ENCODE measurements at places on chromosomes 4 and X.
A peak's percentile ranks its signal among the peaks of the same experiment; 100 is the strongest.

- no peak for DNase-seq
Observed at GRCh38 chrX:110692866-110693265, 102.8 kb downstream of the CHRDL1 start.

GRCh38 chr4:112279025-112279881 lies 6.5 kb downstream of the TIFA start:
- no peak for DNase-seq

GRCh38 chr4:98314791-98315565 lies 53.8 kb downstream of the RAP1GDS1 start:
- no peak for DNase-seq

DNA sequence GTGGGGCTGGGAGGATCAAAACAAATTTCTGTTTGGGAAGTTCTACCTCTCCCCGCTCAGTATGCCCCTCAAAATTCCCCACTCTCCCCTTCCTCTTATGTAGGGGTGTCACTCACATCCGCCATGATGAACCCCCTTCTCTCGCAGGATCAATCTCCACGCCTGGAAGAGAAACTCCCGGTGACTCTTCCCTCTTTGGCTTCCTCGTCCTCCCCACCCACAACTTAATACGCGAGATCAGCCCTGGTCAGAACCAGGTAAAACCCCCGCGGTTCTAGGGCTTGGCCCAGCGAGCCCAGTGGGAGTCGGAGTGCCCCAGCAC lies 427 bp downstream of the LAMTOR3 start:
- no peak for DNase-seq

GRCh38 chrX:100812216-100813158 lies 7.7 kb upstream of the CSTF2 start:
- no peak for DNase-seq

- no peak for DNase-seq
Observed at GRCh38 chr4:102612210-102612609, 111.1 kb downstream of the NFKB1 start.

DNA sequence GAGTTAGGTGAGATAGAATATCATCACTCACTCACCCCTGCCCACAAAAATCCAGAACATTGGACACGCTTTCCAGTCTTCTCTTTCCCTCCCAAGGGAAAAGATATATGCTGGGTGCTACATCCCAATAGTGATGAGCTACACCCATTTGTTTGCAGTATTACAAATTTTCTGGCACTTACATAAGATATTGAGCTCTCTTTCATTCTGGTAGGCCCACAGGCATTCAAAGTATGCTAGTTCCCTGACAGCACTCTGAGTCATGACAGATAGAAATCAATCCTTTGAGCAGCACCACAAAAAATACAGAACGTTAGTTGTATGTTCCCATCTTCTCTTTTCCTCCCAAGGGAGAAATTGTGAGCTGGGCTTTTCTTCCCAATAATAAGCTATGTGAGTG lies 477.6 kb upstream of the GRID2 start:
- DNase-seq, result no peak

DNA sequence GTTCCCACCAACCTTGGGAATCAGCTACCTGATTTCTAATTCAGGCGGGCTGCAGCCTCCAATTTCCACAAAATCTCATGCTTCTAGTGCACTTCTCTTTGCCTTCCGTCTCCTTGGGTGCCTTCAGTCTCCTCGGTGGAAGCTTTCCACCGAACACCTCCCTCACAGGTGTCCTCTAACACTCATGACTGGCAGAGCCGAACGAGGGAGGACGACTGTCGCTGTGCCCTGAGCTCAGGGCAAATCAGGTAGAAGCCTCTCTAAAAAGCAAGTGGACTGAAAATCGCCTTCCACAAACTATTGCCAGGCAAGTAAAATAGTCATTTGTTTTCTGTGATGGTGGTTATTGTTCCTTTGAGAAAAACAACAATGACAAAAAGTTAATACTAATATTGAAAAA lies 176.1 kb upstream of the PPARGC1A start:
- DNase-seq, result no peak

GRCh38 chr4:7073526-7074390 lies 5.9 kb upstream of the GRPEL1 start:
- DNase-seq, result no peak

- DNase-seq, result no peak
Observed at GRCh38 chrX:149837639-149838038, 43.3 kb upstream of the MAGEA8 start.

GRCh38 chrX:78595901-78596502 lies 63.1 kb downstream of the RTL3 start:
- no peak for DNase-seq

GRCh38 chr4:1410491-1411325 lies 4.5 kb upstream of the NKX1-1 start:
- DNase-seq, result no peak

DNA sequence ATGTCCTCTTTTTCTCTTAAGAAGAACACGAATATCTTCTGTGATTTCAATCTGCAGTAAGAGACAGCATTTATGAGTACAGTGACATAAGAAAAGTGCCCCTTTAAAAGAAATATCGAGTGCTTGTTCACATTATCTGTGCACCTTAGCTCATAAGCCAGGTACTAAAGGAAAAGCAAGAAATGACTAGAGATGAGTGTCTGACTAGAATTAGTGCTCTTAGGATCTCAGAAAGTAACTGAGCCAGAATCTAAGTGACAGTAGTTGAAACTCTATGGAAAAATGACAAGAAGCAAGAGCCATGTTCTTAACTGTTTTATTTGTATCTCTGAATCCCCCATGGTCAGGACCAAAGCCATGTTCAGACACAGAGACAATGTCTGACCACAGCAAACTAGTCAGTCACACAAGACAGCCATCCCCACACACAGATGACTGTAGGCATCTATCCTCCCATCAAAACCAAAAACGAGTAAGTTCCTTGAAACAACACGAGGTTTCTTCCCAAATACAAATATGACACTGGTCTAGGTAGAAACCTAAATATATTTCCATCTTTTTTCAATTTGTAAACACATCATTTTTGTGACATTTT lies 36.8 kb downstream of the ACSL4 start:
- no peak for DNase-seq

GRCh38 chrX:136256026-136256425 lies 4.8 kb upstream of the MAP7D3 start:
- no peak for DNase-seq

DNA sequence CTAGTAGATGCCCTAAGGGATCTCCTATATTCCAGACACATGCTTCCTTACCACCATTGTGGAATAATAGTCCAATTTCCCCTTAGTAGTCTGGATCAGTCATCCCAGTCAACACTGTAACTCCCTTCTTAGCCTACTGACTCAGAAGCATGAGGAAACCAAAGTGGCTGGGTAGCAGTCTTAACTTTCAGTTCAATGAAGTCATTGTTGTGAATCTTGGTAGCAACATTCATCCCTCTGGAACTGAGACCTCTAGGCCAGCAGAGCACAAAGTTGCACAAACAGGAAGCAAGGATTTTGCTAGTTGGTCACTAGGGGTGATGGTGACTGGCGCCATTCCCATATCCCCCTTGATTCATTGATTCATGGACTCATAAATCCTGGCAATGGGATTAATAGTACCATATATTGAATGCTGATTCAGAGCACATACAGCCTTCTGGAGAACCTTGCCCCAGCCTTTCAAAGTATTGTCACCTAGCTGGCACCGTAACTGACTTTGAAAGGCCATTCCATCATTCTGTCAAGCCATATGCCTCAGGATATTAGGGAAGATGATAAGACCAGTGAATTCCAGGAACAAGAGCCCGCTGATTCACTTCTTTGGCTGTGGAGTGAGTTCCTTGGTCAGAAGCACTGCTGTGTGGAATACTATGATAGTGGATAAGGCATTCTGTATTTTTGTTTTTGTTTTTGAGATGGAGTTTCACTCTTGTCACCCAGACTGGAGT lies 19.7 kb upstream of the GPAT3 start:
- DNase-seq, result peak; percentile 62

DNA sequence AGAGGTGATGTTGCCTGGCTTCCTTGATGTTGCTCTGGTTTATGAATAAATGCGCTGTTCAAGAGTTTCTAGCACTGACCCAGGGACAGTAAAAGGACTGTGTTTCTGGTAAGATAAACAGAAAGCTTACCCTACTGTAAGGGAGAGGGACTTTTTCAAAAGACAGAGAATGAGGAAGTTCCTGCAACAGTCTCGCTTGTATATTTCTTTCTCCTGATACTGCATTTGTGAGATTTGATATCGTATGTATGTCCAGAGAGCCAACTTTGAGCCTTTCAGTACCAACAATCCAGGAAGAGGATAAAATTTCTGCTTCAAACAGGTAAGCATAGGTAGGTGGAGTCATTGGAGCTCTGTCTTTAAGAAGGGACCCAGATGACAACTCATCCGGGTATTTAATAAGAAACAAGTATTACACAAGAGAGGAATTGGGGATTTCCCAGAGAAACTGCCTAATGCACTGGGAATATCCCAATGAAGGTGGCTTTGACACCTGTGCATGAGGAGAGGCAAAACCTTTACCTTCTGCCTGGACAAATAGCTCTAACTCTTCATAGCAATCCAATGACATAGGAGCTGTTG lies 773 bp downstream of the DAPP1 start:
- no peak for DNase-seq

- DNase-seq, result peak; percentile 91
Observed at GRCh38 chr4:68368691-68369131, 18.8 kb upstream of the YTHDC1 start.

DNA sequence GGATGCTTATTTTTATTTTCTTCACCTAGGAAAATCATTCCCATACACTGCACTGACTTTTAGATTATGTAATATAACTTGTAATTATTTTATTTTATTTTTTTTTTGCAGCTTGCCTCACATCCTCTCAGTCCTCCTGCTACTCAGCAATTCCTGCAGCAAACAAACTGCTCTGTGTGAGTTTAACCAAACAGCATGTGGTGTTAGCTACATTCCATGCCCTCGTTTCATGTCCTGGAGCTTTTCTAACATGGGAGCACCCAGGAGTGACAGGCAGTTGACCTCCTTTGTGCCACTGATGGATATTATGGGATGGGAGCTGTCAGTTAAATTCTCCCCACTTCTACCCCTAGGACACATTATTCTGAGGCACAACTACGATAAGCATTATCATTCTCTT lies 24.8 kb downstream of the CXCL1 start:
- DNase-seq, result no peak

- DNase-seq, result no peak
Observed at GRCh38 chr4:122603156-122603574, 17.7 kb downstream of the IL21 start.

DNA sequence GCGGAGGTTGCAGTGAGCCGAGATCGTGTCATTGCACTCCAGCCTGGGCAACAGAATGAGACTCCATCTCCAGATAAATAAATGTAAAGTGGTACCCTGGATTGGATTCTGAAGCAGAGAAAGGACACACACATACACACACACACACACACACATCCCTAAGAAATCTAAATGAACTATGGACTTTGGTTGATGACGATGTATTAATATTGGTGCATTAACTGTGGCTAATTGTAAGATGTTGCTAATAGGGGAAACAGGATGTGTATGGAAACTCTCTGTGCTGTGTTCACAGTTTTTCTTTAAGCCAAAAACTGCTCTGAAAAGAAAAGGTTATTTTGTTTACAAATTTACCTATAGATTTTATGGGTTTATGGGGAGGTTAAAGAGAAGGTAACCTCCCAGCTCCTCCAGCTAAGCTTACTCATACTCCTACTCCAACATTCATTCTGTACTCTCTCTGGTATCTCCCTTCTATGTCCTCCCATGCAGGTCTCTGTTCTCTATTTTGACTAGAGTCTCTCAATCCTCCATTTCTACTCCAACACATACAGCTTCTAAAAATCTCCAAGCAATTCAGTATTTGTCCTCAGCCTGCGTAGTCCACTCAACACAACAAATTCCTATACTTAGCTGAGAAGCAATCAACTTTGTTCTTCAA lies 46.5 kb upstream of the RELL1 start:
- no peak for DNase-seq

DNA sequence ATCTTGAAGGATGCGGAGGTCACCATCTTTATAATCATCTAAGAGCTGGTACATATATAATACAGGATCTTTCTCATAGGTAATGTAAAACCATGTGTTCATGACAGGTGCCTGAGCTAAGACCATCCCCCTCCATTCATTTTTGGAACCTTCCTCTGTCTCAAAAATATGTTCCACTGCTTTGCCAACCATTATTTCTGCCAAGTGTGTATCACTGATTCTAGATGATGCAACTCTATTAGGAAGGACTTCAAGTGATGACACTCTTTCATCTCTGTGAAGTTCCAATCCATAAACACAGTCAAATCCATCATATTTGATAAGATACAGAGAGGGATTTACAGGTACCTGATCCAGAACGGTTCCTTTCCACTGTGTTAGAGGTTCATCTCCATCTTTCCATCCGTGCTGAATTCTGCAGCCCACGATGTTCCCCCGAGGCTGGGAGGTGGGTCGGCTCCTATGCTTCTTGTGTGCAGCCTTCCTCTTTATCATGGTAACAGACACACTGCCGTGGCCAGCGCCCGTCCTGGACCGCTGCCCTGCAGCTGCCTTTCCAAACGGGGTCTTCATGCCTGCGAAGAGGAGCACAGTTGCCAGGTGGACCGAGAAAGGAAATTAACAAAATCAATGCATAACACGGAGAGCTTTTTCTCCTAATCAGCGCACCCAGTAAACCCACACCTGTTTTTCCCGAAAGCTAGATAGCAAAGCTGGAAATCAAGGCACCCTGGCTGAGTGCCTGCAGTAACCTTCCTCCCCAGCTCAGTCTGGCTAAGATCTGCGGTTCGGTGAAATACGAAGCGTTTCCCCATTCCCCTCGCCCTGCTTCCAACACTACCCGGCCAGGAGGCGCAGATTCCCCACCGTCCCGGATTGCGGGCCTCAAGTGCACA lies 718 bp downstream of the SPIN3 start:
- no peak for DNase-seq

- DNase-seq, result no peak
Observed at GRCh38 chr4:170145120-170145519, 55.4 kb upstream of the AADAT start.

- DNase-seq, result no peak
Observed at GRCh38 chr4:27087306-27088045, 226.8 kb downstream of the STIM2 start.

- DNase-seq, result no peak
Observed at GRCh38 chr4:99117876-99118693, 26.0 kb downstream of the ADH4 start.

DNA sequence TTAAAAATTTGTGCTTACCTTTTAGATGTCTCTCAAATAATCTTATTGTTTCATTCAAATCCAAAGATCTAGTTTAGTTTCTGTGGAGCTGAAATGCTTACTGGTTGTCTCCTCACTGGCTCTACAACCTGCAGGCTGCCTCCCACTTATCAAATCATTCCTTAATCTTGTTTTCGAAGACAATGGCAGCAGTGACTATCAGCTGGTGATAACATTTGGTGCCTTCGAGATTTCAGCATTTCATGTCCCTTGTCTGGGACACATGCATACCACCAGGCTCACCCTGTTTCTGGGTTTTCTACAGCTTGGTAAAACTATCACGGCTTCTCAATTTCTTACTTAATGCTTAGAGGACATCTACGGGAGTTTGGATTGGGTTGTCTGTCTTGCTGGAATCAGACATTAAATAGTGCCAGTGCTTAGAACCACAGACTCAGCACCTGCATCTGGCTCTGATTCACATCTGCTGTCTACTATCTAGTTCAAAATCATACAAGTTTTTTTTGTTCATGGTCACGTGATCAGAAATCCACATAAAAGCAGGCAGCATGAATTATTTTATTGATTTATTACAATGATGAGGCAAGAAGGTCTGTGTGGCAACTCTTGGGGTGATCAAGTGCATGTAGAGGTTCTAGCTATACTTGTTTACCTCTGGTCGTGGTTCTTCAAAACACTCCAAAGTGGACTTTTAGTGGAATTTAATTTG lies 32.0 kb upstream of the SMARCAD1 start:
- no peak for DNase-seq
